NCI-H2171 (cell line): ENCODE measurements at places on chromosomes 5 and 9.
A peak's percentile ranks its signal among the peaks of the same experiment; 100 is the strongest.

- no peak for DNase-seq
Observed at GRCh38 chr5:660491-661030, 32.6 kb downstream of the TPPP start.

- DNase-seq: no peak
Observed at GRCh38 chr5:72606525-72606924, 99.3 kb upstream of the ZNF366 start.

DNA sequence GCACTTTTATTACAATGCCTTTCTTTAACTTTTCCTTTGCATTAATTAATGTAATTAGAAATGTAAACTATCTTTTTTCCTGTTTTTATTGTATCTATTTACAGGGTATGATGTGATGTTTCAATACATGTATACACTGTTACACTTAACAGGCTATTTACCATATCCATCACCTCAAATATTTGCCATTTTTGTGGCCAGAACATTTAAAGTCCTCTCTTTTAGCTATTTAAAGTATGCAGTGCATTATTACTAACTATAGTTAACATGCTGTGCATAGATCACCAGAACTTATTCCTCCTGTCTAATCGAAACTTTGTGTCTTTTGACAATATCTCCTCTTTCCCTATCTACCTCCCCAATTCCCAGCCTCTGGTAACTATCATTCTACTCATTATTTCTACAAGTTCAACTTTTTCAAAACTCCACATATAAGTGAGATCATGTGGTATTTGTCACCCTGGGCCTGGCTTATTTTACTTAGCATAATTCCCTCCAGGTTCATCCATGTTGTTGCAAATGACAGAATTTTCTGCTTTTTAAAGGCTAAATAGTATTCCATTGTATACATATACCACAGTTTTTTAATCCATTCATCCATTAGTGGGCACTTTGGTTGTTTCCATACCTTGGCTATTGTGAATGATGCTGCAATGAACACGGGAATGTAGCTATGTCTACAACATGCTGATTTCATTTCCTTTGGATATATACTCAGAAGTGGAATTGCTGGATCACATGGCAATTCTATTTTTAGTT, 32.8 kb downstream of the OR2K2 start:
- no peak for DNase-seq

- no peak for DNase-seq
Observed at GRCh38 chr9:114732823-114733222, 50.8 kb upstream of the TEX48 start.

DNA sequence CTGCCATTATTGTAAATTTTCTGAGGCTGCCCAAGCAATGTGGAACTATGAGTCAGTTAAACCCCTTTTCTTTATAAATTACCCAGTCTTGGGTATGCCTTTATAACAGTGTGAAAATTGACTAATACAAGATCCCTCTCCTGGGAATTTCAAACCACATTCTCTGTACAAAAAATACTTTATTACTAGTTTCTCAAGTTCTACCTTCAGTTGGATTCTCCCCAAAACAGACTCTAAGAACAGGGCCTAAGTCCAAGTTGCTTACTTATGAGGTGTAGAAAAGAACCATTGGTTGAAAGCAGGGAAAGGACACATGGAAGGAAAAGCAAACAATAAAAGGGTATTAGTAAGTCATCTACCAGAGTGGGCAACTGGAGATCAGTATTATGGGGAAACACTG, 343.2 kb downstream of the TMEM232 start:
- no peak for DNase-seq

- no peak for DNase-seq
Observed at GRCh38 chr9:86580688-86581087, 226.5 kb upstream of the TUT7 start.

DNA sequence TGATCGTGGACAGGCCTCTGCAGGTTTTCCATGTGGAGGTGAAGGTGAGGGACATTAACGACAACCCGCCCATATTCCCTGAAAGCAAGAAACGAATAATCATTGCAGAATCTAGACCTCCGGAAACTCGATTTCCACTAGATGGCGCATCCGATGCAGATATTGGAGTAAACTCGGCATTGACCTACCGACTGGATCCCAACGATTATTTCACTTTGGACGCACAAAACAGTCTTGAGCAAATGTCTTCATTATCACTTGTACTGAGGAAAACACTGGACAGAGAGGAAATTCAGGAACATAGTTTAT, 621 bp downstream of the PCDHA13 start:
- DNase-seq: no peak

DNA sequence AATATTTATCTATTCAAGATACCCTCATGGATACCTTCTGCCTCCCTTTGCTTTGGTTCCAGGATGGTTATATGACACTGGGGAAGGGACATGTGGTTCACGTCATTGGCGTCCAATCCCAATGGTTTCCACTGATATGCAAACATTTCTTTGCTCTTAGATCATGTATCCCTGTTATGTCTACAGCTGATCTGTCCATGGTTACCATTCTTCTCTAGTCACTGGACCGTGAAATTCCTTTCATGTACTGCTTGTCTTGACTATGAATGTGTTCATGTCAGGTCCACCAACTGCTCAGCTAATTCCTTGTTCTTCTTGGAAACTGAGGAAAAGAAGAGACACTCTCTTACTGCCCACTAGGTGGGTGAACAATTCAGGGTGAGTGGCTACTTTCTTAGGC, 391.1 kb upstream of the ZNF608 start:
- DNase-seq: no peak

DNA sequence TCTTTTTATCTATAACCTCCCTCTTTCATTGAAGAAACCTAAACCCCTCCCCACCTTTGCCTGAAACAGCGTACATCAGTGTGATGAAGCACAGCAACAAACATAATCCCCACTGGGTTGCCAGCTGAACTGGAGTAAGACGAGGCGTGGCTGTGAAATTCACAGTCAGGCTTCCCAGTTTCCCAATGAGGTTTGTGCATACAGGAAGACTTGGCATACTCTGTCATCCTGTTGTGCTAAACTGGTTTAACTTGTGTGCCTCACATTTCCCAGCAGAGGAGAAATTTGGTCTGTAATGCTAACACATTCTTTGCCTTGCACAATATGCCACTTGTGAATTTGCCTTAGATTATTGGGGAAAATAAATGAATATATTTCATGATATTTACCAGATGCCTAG, 121.5 kb downstream of the SV2C start:
- no peak for DNase-seq

- DNase-seq: peak; percentile 11
Observed at GRCh38 chr5:57650360-57651069, 167.9 kb upstream of the ACTBL2 start.

- DNase-seq: no peak
Observed at GRCh38 chr9:4596165-4596922, 65.8 kb upstream of the PLPP6 start.

DNA sequence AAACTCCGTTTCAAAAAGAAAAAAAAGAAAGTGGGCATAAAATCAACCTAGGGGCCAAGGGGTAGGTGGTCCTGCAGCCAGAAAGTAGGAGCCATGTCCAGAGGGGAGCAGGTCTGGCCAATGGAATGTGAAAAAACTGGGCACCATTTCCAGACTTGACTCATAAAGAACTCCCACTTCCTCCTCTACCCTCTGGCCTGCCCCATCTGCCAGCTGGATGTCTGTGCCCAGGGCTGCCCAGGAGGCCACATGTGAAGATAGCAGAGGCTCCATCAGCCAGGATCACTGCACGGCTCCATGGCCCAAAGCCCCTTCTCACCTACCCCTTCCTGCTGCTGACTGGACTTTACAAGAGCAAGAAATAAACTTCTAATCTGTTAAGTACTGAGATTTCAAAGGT, 42.1 kb upstream of the EEIG1 start:
- no peak for DNase-seq

- DNase-seq: no peak
Observed at GRCh38 chr5:40484495-40484894, 195.2 kb upstream of the PTGER4 start.

GRCh38 chr5:13540168-13540750, 404.2 kb downstream of the DNAH5 start:
- DNase-seq: no peak

DNA sequence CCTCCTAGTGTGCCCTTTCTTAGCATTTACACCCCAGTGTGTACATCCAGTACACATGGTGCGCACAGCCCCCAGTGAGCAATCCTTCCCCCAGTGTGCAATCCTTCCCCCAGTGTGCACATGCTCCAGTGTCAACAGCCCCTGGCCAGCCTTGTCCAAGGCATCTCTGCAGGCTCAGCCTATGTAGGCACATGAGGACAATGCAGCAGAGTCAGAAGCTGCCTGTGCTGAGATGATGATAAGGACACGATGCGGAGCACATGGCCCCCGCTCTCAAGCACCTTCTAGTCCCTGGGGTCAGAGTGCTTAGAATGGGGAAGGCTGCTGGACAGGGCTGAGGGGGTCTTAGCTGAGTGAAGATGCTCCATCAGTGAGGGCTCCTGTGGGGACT, 69.8 kb downstream of the GADD45G start:
- no peak for DNase-seq

DNA sequence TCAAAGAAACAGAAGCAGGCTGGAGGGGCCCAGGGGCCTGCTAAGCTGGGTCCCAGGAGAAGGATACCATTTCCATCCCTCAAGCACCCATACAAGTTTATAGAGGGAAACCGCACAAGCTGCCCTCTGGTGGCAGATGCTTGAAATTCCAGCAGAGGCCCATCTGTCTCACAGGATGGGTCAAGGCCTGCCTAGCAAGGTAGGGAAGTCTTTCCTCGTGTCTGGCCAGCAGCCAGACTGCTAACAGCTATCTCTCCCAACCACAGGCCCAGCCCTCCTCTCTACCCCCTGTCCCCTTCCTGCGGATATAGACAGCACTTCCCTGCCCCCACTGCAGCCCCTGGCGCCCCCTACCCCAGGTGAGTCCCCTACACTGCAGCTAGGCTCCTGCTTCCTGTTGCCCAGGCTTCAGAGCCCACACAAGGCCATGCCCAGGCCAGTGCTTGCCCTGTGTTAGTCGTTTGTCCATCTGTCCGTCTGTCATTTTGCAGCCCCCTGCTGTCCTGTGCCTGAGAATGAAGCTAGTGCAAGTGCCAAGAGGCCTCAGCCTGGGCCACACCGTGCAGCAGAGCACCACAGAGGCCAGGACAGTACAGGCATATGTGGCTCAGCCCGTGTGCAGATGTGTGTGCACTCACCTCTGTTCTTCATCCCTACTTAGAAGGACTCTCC, 26.2 kb downstream of the TCF7 start:
- peak; percentile 29 for DNase-seq

DNA sequence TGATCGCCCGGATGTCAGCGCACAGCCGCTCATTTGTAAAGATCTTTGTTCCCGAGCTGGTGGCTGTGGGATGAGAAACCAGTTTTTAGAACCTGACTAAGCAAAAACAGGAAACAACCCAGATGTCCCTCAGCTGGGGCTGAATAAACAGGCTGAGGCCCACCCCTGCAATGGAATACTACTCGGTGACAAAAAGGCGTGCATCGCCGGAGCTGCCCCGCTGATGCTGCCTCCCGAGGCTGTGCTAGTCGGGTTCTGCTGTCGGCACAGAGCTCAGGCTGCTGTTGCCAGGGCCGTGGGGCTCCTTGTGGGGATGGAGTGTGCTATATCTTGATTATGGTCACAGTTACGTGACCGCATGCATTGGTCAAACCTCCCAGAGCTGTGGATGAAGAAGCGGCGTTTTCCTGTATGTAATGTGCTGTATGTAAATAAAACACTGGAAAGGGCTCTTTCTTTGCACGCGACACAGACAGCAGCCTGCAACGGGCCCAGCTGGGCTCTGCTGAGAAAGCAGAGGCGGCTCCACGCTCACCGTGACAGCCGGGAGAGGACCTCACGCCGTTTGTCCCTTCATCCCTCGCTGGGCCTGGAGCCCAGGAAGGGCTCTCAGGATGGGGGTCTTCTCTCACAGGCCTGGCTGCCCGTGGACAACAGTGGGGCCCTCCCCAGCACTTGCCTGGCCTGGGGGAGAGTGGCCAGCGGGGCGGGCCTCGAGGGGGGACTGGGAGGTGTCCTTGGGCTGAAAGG, 51.5 kb upstream of the RNU6ATAC start:
- no peak for DNase-seq

GRCh38 chr5:170747851-170748250, 35.7 kb upstream of the GABRP start:
- DNase-seq: no peak

DNA sequence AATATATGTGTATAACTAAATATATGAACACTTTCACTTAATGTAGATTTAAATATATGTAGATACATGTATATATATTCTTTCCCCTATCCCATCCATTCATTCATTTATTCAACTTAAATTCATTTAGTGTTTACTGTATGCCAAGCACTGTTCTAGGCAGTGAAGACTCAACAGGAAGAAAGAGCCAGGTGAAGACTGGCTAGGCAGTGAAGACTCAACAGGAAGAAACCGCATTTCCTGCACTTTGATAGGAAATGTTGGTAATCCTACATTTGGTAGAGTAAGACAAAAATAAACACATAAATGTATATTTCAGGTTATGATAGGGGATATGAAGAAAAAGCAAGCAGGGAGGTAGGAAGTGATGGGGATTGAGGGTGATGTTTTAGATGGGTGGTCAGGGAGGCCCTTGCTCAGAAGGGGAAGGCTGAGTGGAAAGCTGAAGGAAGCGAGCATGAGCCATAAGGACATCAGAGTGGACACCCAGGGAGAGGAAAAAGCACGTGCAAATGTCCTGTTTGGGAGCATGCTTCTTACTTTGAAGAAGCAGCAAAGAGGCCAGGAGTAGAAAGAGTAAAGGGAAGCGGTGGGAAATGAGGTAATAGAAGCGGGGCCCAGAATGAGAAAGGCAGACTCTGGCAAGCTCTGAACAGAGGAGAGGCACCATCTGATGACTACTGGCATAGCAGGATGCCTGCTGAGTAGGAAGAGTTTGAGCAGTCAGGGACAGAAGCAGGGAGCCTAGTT, 227.8 kb upstream of the MAP3K1 start:
- DNase-seq: no peak

DNA sequence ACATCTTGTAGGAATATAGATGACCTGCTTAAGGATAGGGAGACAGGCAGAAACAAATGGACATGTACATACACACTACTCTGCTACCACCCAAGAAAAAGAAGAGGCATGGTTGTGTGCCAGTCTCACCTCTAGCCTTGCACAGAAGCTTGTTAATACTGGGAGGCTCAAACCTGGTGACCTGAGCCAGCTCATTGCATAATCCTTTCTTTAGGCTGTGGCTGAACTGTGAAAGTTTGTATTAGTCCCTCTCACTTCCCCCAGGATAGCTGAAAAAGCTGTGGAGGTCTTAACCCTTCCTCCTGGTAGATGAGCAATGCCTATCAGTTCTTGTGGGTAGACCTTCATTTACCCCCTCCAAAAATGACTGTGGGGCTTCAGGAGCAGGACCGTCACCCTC, 28.7 kb downstream of the TPD52L3 start:
- no peak for DNase-seq

DNA sequence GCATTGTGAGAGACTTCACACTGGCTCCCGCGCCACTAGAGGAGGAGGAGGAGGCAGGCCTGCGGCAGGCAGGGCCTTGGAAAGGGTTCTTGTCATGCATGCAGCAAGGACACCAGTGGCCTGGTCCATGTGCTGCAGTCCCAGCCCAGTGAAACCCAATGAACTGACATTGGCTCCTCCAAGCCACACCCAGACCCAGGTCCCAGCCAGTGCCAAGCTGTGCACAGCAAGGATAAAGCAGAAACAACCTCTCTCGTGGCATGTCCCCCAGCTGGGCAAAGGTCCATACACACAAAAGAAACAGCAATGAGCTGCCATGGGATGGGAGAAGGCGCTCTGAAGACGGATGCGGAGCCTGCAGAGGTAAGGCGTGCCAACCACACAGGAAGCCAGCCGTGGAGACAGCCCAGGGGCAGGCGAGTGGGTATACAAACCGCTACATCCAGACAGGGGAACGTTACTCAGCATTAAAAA, 89.2 kb downstream of the SEMA4D start:
- no peak for DNase-seq
